ENCODE measurements at places on chromosomes 3 and 15.

DNA sequence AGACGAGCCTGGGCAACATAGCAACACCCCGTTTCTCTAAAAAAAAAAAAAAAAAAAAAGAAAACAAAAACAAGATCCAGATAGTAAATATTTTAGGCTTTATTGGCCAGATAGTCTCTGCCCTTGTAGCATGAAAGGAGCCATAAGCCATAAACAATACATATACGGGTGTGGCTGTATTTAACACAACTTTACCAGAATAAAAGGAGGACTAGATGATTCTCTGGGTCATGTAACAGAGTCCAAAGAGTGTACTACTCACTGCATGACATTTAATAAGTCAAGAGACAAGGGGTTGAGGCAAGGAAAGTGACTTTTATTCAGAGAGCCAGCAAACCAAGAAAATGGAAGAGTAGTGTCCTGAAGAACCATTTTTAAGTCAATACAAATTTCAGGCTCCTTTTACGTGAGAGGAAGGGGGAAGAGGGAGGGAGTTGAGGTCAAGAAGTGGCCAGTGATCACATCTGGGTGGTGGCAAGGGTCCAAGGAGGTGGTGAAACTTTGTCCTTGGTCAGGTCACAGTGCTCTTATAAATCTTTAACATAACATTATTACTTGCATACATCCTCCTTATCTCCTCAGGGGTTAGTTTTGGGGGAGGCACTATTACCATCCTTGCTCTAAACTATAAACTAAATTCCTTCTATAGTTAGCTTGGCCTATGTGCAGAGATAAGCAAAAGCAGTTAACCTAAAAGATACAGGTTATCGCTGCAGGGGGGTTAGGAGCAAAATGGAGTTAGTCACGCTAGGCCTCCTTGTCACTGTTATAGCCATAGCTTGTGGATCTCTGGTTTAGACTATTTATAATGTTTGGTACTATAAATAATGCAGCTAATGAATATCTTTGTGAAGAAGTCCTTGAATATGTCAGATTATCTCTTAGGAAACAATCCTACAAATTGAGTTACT, 46.1 kb downstream of the METTL6 start:
- no peak for DNase-seq

GRCh38 chr15:25543196-25543595, 104.4 kb upstream of the UBE3A start:
- DNase-seq, result peak; percentile 72

GRCh38 chr3:120203016-120203415, 82.0 kb downstream of the GPR156 start:
- DNase-seq, result peak; percentile 77

- DNase-seq, result peak; percentile 50
Measured at GRCh38 chr3:11523572-11524101, 120.1 kb downstream of the VGLL4 start.

- peak; percentile 58 for DNase-seq
Measured at GRCh38 chr3:52432225-52432624, 12.7 kb downstream of the SEMA3G start.

GRCh38 chr3:48151058-48151806, 37.0 kb downstream of the CDC25A start:
- DNase-seq, result peak; percentile 86

- no peak for DNase-seq
Measured at GRCh38 chr15:43808960-43809678, 8.7 kb downstream of the HYPK start.

GRCh38 chr3:24582431-24583403, 88.1 kb upstream of the THRB start:
- no peak for DNase-seq

GRCh38 chr15:69410248-69410874, 3.8 kb upstream of the KIF23 start:
- DNase-seq, result peak; percentile 57

DNA sequence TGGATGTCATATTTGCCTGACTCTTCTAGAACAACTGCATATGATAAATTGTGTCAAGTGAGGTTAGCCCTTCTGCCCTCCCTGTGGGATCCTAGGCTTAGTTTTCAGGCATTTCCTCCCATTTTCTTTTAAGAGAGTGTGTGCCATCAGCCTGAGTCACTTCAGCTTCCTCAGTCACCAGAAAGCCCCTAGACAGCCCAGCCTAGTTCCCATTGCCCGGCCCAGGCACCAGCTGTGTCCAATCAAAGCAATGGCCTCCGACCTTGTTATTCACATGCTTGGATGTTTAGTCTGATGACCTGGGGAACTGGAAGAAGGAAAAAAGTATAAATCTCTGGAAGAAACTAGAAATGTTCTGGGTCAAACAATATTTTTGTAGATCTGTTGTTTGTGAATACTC, 221.9 kb upstream of the LRIG1 start:
- DNase-seq, result peak; percentile 41

GRCh38 chr3:37902674-37903073, 41.0 kb downstream of the CTDSPL start:
- no peak for DNase-seq

DNA sequence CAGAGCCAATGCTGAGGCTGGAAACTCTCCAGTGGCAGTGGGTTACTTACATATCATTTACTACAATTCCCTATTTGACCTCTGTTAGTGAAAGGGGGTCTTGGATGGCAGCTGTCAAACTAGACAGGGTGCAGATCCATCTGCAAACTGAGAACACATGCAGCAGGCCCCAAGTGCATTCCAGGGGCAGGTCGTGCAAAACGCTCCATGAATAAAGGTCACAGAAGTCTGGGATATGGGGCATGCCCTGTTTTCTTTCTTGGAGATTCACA, 25.0 kb upstream of the RAD18 start:
- DNase-seq, result no peak

- DNase-seq, result no peak
Measured at GRCh38 chr15:78064544-78064943, 13.0 kb downstream of the TBC1D2B start.

DNA sequence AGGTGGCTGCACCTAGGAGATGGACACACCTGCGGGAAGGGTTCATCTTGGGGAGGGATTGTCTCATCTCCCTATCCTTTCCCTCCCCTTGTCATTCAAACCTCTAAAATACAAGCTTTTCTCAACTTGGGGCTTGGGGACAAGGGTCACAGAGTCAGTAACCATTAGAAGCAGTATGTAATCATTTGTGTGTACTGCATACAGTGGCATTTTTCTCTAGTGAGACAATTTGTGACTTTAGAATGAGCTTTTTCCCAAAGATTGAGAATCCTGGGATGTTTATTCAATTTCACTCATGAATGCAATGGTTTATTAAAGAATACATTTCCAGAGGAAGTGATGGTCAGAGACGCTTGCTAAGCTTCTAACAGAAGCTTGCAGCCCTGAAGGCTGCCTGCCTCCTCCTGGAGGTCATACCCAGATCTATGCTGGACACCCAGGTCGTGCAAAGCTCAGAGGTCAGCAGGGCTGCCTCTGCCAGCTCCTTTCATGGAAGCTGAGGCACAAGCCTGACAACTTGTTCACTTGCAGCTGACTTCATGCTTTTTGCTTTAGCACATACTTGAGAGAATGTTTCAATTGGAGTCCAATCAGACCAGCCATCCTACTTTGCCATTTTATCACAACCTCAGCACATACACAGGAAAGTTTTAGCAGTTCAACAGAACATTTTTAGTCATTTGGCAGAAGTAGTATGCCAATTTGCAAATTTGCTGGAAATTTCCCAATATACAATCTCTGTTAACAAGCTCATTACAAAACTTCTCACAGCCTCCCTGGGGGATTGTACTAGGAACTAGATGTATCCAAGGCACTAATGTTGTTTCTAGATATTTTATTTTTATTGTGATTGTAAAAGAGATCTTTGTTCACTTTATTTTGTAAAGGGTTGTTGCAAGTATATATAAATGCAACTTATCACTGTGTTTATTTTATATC, 25.6 kb upstream of the ALDH1L1 start:
- DNase-seq, result no peak

DNA sequence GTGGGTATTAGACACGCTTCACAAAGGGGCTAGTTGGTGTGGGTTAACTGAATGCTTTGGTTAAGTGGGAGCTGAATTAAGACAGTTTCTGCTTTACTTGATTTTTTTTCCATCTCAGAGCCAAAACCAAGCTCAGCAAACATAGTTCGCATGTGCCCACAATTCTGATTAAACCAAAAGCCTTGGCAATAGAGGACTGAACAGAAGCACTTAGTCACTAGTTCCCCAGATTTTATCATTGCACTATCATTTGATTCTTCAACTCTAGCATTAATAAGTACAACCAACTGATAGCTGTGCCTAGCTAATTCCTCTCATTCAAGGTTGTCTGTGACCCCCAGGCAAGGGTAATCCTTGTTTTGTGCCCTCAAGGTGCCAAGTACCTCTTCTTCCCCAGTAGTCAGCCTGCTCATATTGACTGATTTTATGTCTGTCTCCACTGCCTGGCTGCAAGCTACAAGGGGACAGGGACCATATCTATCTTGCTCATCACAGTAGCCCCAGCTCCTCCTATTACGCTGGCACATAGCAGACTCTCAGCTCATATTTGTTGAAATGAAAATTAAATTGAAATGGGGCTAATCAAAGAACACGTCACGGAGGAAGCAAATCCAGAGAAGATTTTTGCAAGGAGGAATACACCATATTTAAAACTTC, 9.9 kb upstream of the ARHGEF3 start:
- no peak for DNase-seq

DNA sequence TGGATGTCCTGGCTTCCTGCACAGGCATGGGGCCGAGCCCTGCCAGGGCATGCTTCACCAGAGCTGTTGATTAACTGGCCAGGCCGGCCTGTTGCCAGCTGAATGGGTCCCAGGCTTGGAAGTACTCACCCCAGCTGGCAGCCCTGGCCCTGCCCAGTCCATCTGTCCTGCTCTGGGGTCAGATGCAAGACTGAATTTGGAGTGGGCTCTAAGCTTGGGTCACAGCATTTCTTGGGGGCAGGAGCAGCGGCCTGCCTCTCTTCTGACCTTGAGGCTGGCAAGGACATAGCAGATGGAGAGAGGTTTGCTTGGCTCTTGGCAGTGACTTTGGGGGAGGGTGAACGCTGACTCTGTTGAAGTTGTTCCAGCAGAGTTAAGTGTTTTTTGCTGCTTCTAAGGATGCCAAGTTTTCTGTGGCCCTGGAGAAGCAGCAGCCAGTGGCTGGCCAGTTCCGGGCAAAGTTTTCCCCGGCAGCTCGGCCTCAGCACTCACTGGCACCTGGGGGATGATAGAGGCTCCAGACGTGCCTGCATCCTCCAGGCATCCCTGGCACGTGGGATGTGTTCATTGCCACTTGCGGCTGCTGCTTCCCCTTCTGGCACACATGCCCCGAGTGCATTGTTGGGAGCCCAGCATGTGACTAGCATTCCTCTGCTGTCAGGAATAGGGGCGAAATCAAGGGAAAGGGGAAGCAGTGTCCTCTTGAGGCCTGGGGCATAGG, 22.9 kb downstream of the PDIA5 start:
- DNase-seq, result peak; percentile 39

GRCh38 chr3:141557961-141558706, 71.3 kb downstream of the RASA2 start:
- peak; percentile 53 for DNase-seq

- no peak for DNase-seq
Measured at GRCh38 chr3:8549354-8549753, 47.7 kb downstream of the LMCD1 start.

- DNase-seq, result no peak
Measured at GRCh38 chr3:126498929-126499328, 18.6 kb downstream of the UROC1 start.

DNA sequence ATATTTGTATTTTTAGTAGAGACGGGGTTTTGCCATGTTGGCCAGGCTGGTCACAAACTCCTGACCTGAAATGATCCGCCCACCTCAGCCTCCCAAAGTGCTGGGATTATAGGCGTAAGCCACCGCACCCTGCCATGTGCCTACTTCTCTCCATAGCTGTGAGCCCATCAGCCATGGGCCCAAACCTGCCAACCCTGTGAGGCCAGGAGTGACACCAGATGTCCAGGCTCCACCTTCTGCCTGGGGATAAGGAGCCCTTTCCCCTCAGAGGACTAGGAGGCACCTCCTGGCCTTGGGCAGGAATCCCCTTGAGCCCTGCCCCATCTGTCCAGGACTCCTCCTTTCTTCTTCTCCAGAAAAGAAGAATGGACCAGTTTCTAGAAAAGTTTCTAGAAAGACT, 14.2 kb upstream of the RFT1 start:
- no peak for DNase-seq

All from kidney (tissue), 22 donors.